ENCODE measurements at places on chromosomes 2 and 18.

DNA sequence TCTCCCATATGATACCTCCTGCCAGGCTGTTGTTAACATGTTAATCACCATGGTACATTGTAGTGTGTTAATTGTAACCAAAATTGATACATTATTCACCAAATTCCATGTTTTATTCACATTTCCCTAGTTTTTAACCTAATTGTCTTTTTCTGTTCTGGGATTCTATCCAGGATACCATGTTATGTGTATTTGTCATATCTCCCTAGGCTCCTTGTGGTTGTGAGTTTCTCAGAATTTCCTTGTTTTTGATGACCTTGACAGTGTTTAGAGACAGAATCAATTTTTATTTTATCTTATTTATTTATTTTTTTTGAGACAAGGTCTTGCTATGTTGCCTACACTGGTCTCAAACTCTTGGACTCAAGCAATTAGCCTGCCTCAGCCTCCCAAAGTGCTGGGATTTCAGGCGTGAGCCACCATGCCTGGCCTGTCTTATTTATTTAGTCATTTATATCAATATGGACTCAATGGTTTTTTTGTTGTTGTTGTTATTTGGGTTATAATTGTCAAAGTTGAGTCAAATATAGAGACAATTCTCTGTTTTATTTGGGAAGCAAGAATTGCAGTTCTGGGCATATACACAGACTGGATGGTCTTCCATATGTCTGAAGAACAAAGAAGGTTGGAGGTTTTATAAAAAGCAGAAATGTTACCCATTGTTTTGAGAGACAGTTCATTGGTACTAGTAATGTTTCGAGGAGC, 42.6 kb downstream of the INPP4A start:
- no peak for DNase-seq

GRCh38 chr2:190879474-190880377, 895 bp upstream of the GLS start:
- DNase-seq = no peak

GRCh38 chr2:201965550-201965949, 68.1 kb upstream of the FZD7 start:
- DNase-seq = no peak

DNA sequence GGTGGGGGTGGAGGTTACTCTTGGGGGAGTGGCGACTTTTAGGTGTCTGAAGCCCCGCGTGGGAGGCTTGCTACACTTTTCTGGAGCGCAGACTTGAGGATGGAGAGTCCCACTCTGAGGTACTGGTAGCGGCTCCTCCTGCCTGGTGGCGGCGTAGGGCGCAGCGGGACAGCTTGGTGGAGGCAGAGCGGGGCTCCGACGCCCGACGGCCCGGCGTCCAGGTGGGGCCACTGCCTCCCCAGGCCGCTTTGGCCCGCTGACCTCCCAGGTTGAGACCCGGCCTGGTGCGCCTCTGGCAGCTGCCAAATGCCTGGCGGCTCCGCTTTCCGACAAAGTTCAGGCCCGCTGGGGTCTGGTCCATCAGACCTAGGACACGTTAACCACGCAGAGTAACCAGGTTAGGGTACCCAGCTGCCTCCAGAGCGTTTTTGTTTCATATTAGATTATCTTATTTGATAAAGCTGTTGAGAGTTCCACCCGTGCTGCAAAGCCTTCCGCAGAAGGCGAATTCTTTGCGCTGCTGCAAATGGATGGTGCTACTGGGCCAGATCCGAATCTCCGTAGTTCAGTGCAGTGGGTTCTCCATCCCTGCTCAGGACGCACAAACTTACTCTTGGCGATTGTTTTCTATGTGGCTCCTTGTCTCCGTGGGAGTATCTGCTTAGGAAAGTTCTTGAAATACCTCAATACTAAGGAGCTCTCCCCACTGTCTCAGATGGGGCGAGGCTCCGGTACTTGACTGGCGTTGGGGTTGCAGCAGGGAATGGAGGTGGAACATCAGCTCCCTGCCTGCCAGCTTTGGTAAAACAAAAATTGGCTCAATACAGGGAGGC, 405.9 kb downstream of the XIRP2 start:
- no peak for DNase-seq

DNA sequence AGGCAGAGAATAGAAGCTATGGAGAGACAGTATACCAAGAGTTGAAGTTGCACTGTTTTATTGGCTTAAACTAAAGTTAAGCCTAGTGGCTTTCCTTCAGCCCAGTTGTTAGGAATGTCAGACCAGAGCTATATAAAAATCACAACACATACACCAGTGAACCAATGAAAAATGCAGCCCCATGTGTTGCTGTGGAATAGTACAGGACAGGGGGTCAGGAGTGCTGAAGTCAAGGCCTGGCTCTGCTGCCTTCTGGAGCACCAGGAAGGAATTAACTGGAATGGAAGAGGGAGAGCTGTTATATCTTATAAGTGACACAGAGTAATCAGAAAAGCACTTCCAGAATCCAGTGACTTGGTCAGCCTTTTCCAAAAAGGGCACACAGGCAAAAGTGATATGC, 58.9 kb downstream of the OSR1 start:
- DNase-seq = no peak

- no peak for DNase-seq
These were observed 216.1 kb downstream of the KCNJ3 start for GRCh38 chr2:154914561-154914960.
